A549 treated with dexamethasone at 1 μM for 4 hours (cell line): ENCODE measurements at places on chromosomes 5 and 9. TPM values are rescaled to one million over a fixed set of nuclear protein-coding genes. Genes with fewer than 3 reads are reported as not detected.

The LCN15 gene
- total RNA-seq = 0.09 TPM in 2 of 5 replicates, not detected in the others

The SLC46A2 gene
- not detected in 5 replicates for total RNA-seq

The UHRF2 gene
- 20.0 to 28.2 TPM (median 27.0 TPM) in 5 replicates for total RNA-seq

The CHMP5 gene
- total RNA-seq = 61.5 to 75.7 TPM (median 63.9 TPM) in 5 replicates

The CDH9 gene
- total RNA-seq = not detected in 5 replicates

The TOR2A gene
- total RNA-seq = 10.5 to 15.8 TPM (median 15.2 TPM) in 5 replicates

The SMIM33 gene
- not detected in 5 replicates for total RNA-seq

The IL9 gene
- total RNA-seq = not detected in 5 replicates

The SPINK13 gene
- total RNA-seq = 0.13 to 0.31 TPM (median 0.19 TPM) in 4 of 5 replicates, not detected in the other

The NAIP gene
- total RNA-seq = 0.12 to 0.61 TPM (median 0.56 TPM) in 5 replicates

The SWI5 gene
- total RNA-seq = 40.0 to 45.3 TPM (median 42.0 TPM) in 5 replicates

The DCANP1 gene
- total RNA-seq = not detected in 5 replicates

The GLRA1 gene
- total RNA-seq = not detected in 5 replicates

The DIRAS2 gene
- total RNA-seq = 0.02 TPM in 2 of 5 replicates, not detected in the others

The B4GALT1 gene
- 192 to 266 TPM (median 260 TPM) in 5 replicates for total RNA-seq

The LCN9 gene
- total RNA-seq = 0.14 to 0.30 TPM (median 0.22 TPM) in 3 of 5 replicates, not detected in the others

The MARCOL gene
- not detected in 5 replicates for total RNA-seq

The CLTA gene
- total RNA-seq = 314 to 396 TPM (median 339 TPM) in 5 replicates

The TYRP1 gene
- not detected in 5 replicates for total RNA-seq

The SPINK7 gene
- total RNA-seq = not detected in 5 replicates

The CEL gene
- total RNA-seq = 0.30 to 0.85 TPM (median 0.69 TPM) in 5 replicates

The STKLD1 gene
- total RNA-seq = 0.44 to 1.2 TPM (median 0.73 TPM) in 5 replicates

The HAVCR2 gene
- total RNA-seq = 0.32 to 0.52 TPM (median 0.38 TPM) in 5 replicates

The EQTN gene
- 0.20 to 0.21 TPM in 2 of 5 replicates, not detected in the others for total RNA-seq

The MYORG gene
- 5.1 to 8.1 TPM (median 7.2 TPM) in 5 replicates for total RNA-seq

The CCDC183 gene
- 0.11 to 0.43 TPM (median 0.27 TPM) in 5 replicates for total RNA-seq

The NMRK1 gene
- 4.2 to 5.6 TPM (median 5.2 TPM) in 5 replicates for total RNA-seq

The GNAQ gene
- total RNA-seq = 14.3 to 21.2 TPM (median 20.4 TPM) in 5 replicates

The NCBP1 gene
- 22.1 to 29.4 TPM (median 27.6 TPM) in 5 replicates for total RNA-seq

The RNF14 gene
- total RNA-seq = 58.7 to 74.1 TPM (median 71.3 TPM) in 5 replicates

The SH3GL2 gene
- 0.05 to 0.17 TPM (median 0.08 TPM) in 5 replicates for total RNA-seq

The DOCK2 gene
- 1.8 to 3.1 TPM (median 2.6 TPM) in 5 replicates for total RNA-seq

The LRRTM2 gene
- not detected in 5 replicates for total RNA-seq

The FOXD4L6 gene
- total RNA-seq = 0.08 to 0.09 TPM (median 0.09 TPM) in 3 of 5 replicates, not detected in the others

The FBXL7 gene
- 1.2 to 1.7 TPM (median 1.6 TPM) in 5 replicates for total RNA-seq

The NR5A1 gene
- 0.11 to 0.21 TPM (median 0.12 TPM) in 4 of 5 replicates, not detected in the other for total RNA-seq

The EPB41L4B gene
- 24.6 to 33.9 TPM (median 32.2 TPM) in 5 replicates for total RNA-seq

The SARDH gene
- 0.04 to 0.19 TPM (median 0.12 TPM) in 5 replicates for total RNA-seq

The HABP4 gene
- total RNA-seq = 15.6 to 17.7 TPM (median 15.9 TPM) in 5 replicates

The PRSS3 gene
- total RNA-seq = 8.5 to 9.9 TPM (median 8.9 TPM) in 5 replicates

The SV2C gene
- 0.01 TPM in 1 of 5 replicates, not detected in the others for total RNA-seq

The MEIKIN gene
- not detected in 5 replicates for total RNA-seq

The CAAP1 gene
- total RNA-seq = 14.9 to 24.0 TPM (median 20.1 TPM) in 5 replicates

The DNAI1 gene
- 0.19 to 0.64 TPM (median 0.32 TPM) in 5 replicates for total RNA-seq

The SYK gene
- total RNA-seq = 0.02 to 0.16 TPM (median 0.05 TPM) in 5 replicates

The RPL37 gene
- total RNA-seq = 2,503 to 3,426 TPM (median 2,562 TPM) in 5 replicates

The ANXA2R gene
- total RNA-seq = 2.8 to 4.1 TPM (median 3.1 TPM) in 5 replicates

The CERCAM gene
- total RNA-seq = 32.0 to 41.9 TPM (median 36.3 TPM) in 5 replicates
